Activated CD8-positive, alpha-beta memory T cell treated with anti-CD3 and anti-CD28 coated beads, Interleukin-2, amount 50 U/mL, for 4 hours (primary cell): ENCODE measurements at places on chromosomes 2 and 18.

GRCh38 chr2:43058726-43059110, 167.7 kb downstream of the ZFP36L2 start:
- DNase-seq = no peak

- DNase-seq = no peak
These were observed 111.3 kb downstream of the DCC start for GRCh38 chr18:52451256-52451655.

DNA sequence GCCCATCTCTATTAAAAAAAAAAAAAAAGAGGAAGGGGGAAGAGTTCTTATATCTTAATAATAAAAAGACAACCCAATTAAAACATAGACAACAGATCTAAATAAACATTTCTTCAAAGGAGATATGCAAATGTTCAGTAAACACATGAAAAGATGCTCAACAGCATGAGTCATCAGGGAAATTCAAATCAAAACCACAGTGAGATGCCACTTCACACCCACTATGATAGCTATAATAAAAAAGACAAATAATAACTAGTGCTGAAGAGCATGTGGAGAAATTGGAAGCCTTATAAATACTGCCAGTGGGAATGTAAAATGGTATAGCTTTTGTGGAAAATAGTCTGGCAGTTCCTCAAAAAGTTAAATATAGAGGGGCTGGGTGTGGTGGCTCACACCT, 61.5 kb upstream of the CYP20A1 start:
- DNase-seq = no peak

DNA sequence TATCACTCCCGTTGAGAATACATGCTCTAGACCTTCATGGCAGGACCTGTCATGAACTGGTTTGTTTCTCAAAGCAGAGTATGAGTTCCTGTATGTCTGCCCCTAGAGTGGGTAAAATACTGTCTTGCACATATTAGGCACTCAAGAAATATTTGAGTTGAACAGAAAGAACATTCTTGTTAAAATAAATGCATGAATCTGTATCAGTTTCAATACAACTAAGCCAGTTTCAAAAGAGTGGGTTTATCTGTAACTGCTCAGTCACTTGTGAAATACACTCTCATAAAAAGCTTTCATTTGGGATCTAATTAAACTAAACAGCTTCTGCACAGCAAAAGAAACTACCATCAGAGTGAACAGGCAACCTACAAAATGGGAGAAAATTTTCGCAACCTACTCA, 69.2 kb downstream of the RFTN2 start:
- no peak for DNase-seq

DNA sequence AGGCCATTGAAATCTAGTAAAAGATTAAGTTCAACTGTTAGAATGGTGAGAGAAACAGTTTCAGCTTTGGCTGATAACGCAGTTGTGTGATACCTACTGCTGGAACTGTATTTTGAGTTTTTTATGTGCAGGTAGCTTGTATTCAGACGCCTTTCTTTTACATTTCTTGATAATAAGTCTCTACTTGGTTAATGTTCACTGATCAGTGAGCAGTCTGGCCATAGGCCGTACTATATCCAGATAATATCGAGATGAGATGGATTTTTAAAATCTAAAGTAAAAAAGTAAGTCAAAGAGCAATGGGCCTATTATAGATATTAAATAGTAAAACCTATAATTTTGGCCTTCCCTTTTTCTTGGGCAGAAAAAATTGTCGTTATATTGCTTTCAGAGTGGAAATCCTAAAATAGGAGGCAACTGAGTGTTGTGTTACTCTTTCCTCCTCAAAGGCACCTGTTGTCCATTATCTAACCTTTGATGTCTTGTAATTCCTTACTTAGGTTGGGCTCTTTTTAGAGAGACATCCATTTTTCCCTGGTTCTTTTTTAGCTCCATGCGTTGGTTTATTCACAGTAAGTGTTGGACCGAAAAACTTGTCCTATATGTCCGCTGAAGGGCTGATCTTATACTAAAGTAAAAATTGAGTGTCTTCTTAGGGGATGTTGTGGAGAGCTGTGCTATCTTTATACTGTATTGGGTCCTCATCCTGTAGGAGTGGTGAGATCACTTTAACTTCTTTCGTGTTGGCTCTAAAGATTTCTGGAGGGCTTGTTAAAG, 1.7 kb downstream of the EML4 start:
- no peak for DNase-seq

DNA sequence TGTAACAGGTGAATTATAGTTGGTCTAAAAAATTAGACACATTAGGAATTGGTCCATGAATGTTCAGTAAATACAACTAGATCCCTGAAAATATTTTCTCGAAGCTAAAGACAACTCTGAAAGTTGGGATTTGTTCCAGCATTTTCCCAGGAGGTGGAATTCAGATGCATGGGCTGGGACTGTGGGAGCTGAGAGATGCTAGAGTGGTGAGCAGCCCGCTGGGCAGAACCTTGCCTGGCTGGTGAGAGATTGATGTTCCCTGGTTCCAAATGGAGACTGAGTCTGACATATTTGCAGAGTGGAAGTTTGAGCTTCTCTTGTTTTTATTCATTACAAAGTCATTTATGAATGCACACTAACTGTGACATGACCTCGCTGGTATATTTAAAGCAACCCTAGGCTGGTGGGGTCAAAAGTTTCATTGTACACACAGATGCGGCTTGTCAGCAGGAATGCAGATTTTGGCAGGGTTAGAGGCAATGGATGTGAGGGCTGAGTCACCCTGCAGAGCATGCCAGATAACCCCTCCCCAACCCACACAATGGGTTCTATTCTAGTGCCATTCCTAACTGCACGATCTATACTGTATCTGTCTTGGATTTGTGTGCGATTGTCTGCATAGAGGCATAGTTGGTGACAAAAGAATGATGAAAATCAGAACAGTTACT, 23.5 kb upstream of the TMEM178A start:
- DNase-seq = no peak

DNA sequence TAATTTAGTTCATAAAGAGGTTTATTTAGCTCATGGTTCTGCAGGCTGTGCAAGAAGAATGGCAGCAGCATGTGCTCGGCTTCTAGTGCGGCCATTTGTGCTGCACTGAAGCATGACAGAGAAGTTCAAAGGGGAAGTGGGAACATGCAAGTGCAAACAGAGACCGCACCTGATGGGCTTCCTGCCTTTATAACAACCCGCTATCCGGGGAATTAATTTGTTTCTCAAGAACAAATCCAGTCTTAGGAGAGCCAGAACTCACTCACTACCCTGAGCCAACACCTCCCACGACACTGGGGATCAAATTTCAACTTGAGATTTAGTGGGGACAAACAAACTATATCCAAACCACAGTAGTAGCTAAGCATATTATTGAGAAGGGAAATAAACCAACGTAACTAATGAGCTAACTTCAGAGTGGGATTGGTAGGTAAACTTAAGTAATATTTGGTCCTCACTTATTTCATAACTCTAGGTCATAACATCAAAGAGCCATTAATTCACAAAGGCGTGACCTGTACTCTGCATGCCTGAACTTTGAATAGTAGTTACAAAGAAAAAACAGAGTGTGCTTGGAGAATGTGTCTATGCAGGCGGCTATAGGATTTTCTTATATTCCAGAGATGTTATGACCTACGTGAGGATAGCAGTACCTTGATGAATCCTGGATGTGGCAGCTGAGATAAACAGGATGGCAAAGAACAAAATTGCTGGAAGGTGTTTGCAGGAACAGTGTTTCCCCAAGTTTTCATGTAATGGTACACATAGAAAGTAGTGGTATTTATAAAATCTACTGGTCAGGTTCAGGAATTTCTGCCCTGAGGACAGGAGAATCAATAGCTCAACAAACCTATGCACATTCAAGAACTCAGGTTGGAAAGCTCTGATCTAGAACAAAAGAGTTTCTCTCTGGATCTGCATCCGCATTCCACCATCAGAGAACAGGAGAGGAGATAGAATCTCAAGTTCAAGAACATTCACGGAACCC, 845.9 kb upstream of the ID2 start:
- DNase-seq = no peak

GRCh38 chr18:49169037-49169521, 218.3 kb upstream of the SMAD7 start:
- peak; percentile 16 for DNase-seq

DNA sequence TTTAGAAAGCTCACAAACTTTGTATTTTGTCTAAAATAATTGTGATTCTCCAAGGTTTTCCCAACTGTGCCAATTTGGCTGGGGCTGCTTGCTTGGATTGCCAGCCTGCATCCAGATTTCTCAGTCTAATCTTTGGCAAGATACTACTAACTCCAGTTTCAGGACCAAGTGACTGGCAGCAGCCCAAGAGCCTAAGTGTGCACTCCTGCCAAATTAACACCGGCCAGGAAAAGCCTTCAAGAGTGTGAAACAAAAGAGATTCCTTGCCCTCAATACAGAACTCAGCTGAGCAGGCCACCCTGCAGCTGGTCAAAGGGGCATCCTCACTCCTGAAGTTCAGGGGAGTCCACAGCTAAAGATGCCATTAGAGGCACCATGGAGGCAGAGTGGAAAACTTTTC, 589.0 kb upstream of the ACVR2A start:
- no peak for DNase-seq

- no peak for DNase-seq
These were observed 389.8 kb downstream of the LNPK start for GRCh38 chr2:175612280-175612679.

GRCh38 chr2:149858216-149858615, 270.6 kb upstream of the MMADHC start:
- no peak for DNase-seq

DNA sequence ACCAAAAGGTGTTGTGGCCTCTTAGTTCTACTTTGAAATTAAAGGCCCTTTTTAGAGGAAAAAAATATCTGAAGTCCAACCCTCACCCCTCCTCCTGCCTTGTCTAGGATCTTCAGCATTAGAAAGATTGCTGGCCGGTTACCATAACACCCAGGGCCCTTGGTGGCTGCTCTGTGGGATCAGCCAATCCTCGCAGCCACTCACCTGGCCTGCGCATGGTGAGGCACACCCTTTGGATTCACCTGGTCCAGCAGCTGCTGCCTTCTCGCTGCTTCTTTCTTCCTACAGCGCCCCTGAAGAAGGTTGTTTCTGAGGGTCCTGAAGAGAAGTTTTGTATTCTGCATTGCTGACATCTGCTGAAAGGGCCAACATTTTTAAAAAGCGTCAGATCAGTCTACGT, 25.2 kb downstream of the DYTN start:
- DNase-seq = no peak

- no peak for DNase-seq
These were observed at the start of gene BOK for GRCh38 chr2:241558532-241559322. TSS of gene BOK (plus strand) at chr2:241558745. CDS start at chr2:241559484, 739 bp downstream.

DNA sequence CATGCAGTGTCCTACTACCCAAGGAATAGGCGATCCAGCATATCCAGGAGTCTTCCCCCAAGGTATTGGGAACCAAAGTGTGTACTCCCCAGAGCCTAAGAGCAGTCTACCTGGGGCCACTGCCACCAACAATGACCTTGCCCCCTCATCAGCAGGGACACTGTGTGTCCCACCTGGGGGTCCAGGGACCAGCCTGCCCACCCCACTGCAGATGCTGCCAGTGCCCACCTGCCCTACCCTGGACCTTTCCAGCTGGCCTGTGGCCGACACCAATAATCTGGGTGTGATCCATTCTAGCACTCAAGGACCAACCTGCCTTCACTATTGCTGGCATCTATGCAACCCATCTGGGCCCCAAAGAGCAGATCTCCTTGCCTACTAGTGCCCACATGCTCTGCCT, 32.2 kb downstream of the DNAH7 start:
- no peak for DNase-seq

GRCh38 chr2:46798041-46798440, 117.6 kb downstream of the MCFD2 start:
- no peak for DNase-seq

GRCh38 chr18:60163622-60164021, 209.0 kb downstream of the MC4R start:
- no peak for DNase-seq

DNA sequence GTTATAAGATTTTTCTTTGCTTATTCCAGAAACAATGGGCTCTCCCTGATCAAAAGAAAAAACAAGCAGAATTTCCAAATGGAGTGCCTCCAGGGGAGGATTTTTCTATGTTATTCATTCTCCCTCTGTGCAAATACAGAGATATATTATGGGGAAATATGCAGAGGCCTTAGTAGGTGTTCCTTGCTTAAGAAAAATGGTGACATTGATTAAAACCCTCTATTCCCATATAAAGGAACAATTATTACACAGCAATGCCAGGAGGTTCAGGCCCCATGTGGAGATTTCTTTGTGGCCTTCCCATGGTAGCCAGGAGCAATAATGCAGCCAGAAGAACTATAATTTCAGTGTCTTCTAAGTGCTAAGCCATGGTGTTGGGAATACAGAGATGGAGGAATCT, 255.9 kb upstream of the CXCR4 start:
- no peak for DNase-seq

DNA sequence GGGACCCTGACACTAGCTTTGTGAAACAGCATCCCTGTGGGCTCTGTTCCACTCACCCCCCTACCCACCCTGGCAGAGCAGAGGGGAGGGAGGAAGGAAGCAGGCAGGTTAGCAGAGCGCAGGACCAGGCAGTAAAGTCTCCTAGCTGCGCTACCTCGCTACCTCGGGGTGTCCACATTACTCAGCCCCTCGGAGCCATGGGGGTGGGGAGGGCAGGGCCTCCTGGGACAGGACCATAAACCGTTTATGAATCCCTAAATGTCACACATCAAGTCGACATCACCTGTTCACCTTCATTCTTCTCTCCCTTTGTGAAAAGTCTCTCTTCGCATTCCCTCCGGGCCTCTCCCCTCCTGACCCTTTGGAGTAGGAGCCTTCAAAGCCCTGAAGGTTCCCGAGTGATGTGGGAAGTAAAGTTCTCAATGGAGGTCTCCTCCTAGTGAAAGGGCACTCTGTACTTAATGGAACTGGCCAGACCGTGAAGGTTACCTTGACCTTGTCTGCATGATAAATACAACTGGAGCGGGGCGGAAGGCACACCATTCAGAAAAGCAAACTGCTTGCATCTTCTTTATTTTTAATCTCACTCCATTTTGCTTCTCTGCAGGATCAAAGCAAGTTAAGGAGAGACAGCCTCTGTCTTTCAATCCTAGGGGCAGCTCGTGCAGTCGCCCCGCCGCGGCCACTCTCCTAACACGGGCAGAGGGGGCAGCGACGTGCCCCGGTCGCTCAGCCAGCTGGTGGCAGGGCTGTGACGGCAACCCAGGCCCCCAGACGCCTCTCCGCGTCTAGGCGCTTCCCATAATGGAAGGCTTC, 23.7 kb upstream of the SMAD7 start:
- no peak for DNase-seq

GRCh38 chr2:171181064-171182049, 20.7 kb upstream of the TLK1 start:
- DNase-seq = no peak
